ENCODE measurements at places on chromosomes 6 and 20. TPM values are rescaled to one million over a fixed set of nuclear protein-coding genes. Genes with fewer than 3 reads are reported as not detected.

HLA-DQA1 gene
- polyA plus RNA-seq = 0.32 TPM

DNMT3B gene
- 5.2 TPM for polyA plus RNA-seq

BMP7 gene
- 67.9 TPM for polyA plus RNA-seq

HDGFL1 gene
- not detected for polyA plus RNA-seq

ADAM33 gene
- 18.9 TPM for polyA plus RNA-seq

OR2H1 gene
- polyA plus RNA-seq = 0.27 TPM

PSMB1 gene
- 139 TPM for polyA plus RNA-seq

WFDC5 gene
- polyA plus RNA-seq = 0.57 TPM

GSTA5 gene
- not detected for polyA plus RNA-seq

GPANK1 gene
- 19.9 TPM for polyA plus RNA-seq

C20orf144 gene
- polyA plus RNA-seq = 1.1 TPM
